ENCODE measurements at places on chromosomes 4 and X. TPM values are rescaled to one million over a fixed set of nuclear protein-coding genes. Genes with fewer than 3 reads are reported as not detected.

BEX1 gene
- 10.8 TPM for total RNA-seq

- H3K4me1 ChIP-seq: no peaks in the 10 kb centered on the region
- no peaks in the 10 kb centered on the region for H3K27me3 ChIP-seq
- H3K27ac ChIP-seq: no peak overlapping the region
- no peak for DNase-seq
- H3K4me3 ChIP-seq: no peak overlapping the region
Measured at GRCh38 chr4:104066533-104066932, 346.7 kb upstream of the TACR3 start.

- H3K27me3 ChIP-seq: no peaks in the 10 kb centered on the region
- H3K36me3 ChIP-seq: no peaks in the 10 kb centered on the region
- no peaks in the 10 kb centered on the region for H3K4me1 ChIP-seq
- H3K4me3 ChIP-seq: no peak overlapping the region
- H3K27ac ChIP-seq: no peak overlapping the region
- no peak for DNase-seq
Measured at GRCh38 chr4:120991885-120992284, 69.4 kb upstream of the PRDM5 start.

AR gene
- total RNA-seq: 18.4 TPM

GIMD1 gene
- total RNA-seq: not detected

SULT1B1 gene
- 1.1 TPM for total RNA-seq

GAB3 gene
- 14.8 TPM for total RNA-seq

DNA sequence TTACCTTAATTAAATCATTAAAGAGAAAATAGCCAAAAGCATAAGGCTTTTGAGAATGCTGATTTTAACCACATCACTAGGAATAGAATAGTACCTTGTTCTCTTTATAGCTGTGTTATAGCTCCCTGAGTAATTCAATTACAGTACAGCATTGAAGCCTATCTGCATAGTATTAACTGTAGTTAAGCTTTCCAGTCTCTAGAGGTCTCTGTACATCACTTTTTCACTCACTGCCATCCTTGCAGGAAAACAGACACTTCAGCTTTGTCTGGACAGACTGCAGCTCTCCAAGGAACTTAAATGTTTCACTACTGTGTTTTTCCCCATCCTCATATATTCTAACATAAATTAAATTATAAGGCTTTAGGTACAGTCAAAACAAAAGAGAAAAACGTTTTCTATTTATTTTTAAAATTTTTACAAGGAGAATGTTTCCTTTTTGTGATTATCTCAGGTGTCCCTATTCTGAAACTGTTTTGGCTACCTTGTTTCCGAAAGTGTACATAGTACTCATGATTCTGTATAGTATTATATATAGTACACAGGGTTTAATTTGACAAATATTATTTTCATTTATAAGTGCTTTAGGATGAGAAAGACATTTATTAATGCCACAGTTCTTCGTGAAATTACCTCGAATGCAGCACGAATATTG, 407.9 kb downstream of the PCDH18 start:
- H3K4me1 ChIP-seq: no peaks in the 10 kb centered on the region
- H3K27ac ChIP-seq: no peak overlapping the region
- peak overlapping the region; percentile 56 for H3K4me3 ChIP-seq
- H3K36me3 ChIP-seq: no peaks in the 10 kb centered on the region

PLA2G12A gene
- total RNA-seq: 64.7 TPM

- no peaks in the 10 kb centered on the region for H3K36me3 ChIP-seq
- H3K27ac ChIP-seq: no peak overlapping the region
- peaks cover 39% of the 10 kb centered on the region for H3K4me1 ChIP-seq
- H3K27me3 ChIP-seq: no peaks in the 10 kb centered on the region
Measured at GRCh38 chr4:168654848-168655174, 158.0 kb downstream of the PALLD start.

CXorf49 gene
- not detected for total RNA-seq

DNA sequence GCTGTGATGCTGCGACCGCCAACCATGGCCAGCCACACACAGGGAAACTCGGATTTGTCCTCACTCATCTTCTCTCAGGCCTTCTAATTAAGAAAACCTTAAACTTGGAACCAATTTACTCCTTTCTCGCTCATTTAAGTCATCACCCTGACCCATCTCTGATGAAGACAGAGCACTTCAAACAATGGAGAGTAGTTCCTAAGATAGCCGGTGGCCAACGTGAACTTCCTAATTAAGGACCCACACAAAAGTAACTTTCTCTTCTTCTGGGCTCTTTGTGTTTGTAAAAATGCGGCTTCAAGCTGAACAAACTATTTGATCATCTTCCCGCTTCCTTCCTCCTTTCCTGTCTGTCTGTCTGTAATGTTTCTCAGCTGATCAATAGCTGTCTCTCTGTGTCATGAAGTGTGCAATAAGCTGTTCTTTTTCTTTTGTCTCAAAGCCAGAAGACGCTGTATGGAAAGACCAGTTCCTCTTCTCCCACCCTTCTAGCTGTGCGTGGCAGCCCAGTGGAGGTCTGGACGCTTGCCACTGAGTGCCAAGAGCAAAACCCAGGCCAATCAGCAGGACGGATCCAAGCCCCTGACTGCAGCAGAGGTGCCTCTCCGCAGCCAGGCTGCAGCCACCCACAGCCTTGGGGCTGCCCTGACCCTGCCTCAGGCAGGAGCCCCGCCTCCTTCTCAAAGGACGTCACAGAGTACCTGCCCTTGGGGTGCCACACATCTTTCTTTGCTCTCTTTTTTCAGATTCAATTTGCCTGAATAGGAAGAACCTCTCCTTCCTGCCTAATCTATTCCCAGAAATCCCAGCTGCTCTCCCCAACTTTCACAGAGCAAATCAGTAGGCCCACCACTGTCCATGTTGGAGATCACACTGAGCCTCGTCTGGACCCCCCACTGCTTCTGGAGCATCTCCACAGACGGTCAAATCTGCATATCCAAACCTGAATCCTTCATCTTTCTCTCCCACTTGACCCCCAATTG, 59.3 kb downstream of the MAML3 start:
- peak; percentile 57 for DNase-seq
- H3K4me3 ChIP-seq: peak overlapping the region; percentile 42
- peaks cover 88% of the 10 kb centered on the region for H3K4me1 ChIP-seq
- H3K36me3 ChIP-seq: no peaks in the 10 kb centered on the region
- H3K27me3 ChIP-seq: no peaks in the 10 kb centered on the region
- peak overlapping the region; percentile 90 for H3K27ac ChIP-seq

DNA sequence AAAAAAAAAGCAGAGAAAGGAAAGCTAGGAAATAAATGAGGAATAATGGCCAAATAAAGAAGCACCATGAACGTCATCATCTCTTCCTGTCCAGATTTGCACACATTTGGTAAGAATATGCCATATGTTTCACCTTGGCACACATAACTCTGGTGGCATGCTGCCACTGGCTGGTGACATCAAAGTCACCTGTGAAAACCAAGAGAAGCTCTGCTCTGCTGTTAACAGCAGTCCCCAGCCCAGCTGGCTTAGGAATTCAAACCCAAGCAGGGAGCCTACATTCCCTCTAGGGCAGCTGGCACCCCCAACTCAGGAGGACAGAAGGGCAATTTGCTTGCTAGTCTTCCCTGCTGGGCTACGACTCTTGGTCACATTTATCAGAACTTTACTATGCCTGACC, 77.6 kb downstream of the RASL11B start:
- peaks cover 37% of the 10 kb centered on the region for H3K4me1 ChIP-seq
- no peak overlapping the region for H3K27ac ChIP-seq
- H3K27me3 ChIP-seq: no peaks in the 10 kb centered on the region
- no peak overlapping the region for H3K4me3 ChIP-seq

CSAG1 gene
- not detected for total RNA-seq

DNA sequence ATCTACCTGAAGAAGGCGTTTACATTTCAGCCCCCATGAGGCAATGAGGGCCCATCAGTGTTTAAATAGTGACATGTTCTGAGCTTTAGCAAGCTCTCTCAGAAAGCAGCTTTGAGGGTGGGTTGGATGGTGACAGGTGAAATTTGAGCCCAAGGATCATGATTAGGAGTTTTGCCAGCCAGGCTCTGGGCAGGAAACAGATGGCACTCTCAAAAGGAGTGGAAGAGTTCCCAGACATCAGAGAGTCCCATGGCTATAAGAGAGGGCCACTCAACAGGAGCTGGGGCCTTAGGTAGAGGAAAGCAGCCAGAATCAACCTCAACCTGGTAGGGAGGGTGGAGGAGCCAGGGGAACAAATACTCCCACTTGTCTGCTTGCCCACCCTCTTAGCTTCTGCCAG, 499.8 kb downstream of the MID1IP1 start:
- no peaks in the 10 kb centered on the region for H3K27me3 ChIP-seq
- no peak overlapping the region for H3K4me3 ChIP-seq
- H3K4me1 ChIP-seq: no peaks in the 10 kb centered on the region

DNA sequence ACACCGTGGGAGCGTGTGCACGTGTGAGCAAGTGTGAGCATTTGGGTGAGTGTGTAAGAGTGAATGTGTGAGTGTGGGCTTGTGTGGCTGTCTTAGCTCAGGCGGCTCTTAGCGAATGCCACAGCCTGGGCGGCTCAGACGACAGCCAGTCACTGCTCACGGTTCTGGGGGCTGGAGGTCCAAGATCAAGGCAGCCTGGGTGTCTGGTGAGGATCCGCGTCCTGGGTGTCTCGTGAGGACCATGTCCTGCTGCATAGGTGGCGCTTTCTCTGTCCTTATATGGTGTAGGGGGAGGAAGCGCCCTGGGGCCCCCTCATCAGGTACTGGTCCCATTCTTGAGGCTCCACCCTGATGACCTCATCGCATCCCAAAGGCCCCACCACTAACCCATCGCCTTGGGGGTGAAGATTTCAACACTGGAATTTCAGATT, 4.5 kb downstream of the DOK7 start:
- no peak for DNase-seq
- H3K4me1 ChIP-seq: peaks cover 81% of the 10 kb centered on the region
- H3K4me3 ChIP-seq: peak overlapping the region; percentile 75
- H3K36me3 ChIP-seq: no peaks in the 10 kb centered on the region
- peak overlapping the region; percentile 93 for H3K27ac ChIP-seq

DNA sequence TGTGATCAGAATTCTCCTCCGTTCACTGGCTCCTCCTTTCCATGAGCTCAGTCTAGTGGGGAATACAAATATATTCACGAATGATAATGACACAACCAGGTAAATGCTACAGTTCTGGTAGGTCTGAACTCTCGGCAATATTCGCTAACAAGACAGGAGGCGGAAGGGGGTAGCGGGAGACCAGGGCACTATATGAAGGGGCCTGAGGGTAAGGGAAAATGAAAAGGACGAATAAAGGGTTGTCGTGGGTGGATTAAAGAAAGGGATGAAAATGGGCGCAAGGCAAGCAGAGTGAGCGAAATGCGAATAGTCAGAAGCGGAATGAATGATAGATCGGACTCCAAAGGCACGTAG, 743 bp downstream of the NKAP start:
- H3K4me1 ChIP-seq: peaks cover 19% of the 10 kb centered on the region
- H3K27me3 ChIP-seq: no peaks in the 10 kb centered on the region
- H3K4me3 ChIP-seq: peak overlapping the region; percentile 85

DNA sequence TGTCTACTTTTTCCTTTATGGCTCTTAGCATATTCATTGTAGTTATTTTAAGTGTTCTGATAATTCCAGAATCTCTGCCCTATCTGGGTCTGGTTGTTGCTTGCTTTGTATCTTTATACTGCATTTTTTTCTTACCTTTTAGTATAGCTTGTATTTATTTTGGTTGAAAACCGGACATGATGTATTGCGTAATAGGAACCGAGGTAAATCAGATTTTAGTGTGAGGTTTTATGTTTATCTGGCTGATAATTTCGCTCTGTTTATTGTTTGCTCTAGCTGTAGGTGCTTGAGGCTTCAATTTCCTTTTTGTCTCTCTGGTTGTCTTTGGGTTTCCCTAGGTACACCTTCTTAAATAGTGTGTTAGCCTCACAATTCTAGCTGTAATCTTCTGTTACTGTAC, 263.8 kb upstream of the LCORL start:
- H3K4me1 ChIP-seq: no peaks in the 10 kb centered on the region
- DNase-seq: no peak
- H3K4me3 ChIP-seq: no peak overlapping the region
- no peaks in the 10 kb centered on the region for H3K27me3 ChIP-seq
- H3K36me3 ChIP-seq: no peaks in the 10 kb centered on the region

SERPINA7 gene
- not detected for total RNA-seq

DNA sequence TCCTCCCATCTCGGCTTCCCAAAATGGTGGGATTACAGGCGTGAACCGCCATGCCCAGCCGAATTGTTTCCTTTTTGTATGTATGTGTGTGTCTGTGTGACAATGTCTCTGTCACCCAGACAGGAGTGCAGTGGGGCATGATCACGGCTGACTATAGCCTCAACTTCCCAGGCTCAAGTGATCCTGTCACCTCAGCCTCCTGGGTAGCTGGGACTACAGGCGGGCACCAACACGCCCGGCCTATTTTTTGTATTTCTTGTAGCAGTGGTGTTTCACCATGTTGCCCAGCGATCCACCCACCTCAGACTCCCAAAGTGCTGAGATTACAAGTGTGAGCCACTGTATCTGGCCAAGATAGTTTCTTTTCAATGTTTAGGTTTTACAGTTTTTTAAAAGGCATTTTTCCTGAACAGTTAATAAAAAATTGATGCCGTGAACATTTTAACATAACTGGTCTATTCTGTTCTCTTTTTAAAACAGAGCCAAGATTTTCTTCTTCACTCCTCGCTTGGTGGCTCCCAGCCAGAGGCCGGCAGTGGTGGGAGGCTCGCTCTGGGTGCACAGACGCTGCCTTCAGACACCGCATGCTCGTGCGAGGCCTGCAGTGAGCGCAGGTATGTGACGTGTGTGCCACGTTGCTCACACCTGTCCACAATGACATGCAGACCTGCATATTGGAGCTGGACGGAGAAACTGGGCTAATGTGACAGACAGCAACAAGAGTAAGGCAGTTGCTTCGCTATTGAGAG, 88.5 kb downstream of the FAM193A start:
- peaks cover 32% of the 10 kb centered on the region for H3K36me3 ChIP-seq
- no peak overlapping the region for H3K4me3 ChIP-seq
- H3K27ac ChIP-seq: no peak overlapping the region

GRCh38 chrX:153686711-153687110, 1.0 kb upstream of the SLC6A8 start:
- H3K27me3 ChIP-seq: no peaks in the 10 kb centered on the region
- H3K4me1 ChIP-seq: peaks cover 10% of the 10 kb centered on the region
- no peaks in the 10 kb centered on the region for H3K36me3 ChIP-seq
- no peak overlapping the region for H3K4me3 ChIP-seq
- no peak overlapping the region for H3K27ac ChIP-seq

- peaks cover 13% of the 10 kb centered on the region for H3K4me1 ChIP-seq
- H3K4me3 ChIP-seq: no peak overlapping the region
- peak overlapping the region; percentile 38 for H3K27ac ChIP-seq
- no peaks in the 10 kb centered on the region for H3K27me3 ChIP-seq
Measured at GRCh38 chr4:99614491-99614890, 39.9 kb downstream of the MTTP start.
